CD4-positive, alpha-beta T cell treated with Interleukin-6 for 4 hours (primary cell): ENCODE measurements at places on chromosomes 1 and 21.
A peak's percentile ranks its signal among the peaks of the same experiment; 100 is the strongest.

DNA sequence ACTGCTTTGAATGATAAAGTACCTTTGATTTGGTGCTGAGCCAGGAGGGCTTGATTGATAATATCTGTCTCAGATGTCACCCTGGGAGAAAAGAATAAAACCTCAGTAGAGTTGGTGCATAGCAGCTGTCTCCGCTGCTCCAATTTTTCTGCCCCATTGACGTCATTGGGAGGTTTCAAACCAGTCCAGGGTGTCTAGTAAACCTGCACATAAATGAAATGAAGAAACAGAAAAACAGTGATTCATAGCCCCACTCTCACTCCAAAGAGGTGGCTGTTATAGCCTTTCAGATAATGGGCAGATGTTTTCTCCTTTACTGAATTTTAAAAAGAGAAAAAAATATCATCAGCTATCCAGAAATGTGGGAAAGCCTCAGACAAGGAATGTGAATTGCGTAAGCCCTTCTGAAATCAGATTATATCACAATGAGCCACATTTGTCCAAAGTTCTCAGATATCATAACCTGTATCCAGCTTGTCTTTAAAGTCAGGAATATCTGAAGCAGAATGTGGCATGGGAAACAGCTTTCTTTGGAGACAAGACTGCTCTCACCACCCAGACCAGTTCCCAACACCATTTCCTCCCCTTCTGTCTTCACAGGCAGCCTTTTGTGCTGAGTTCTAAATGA, 351.3 kb upstream of the SGIP1 start:
- peak; percentile 27 for DNase-seq

DNA sequence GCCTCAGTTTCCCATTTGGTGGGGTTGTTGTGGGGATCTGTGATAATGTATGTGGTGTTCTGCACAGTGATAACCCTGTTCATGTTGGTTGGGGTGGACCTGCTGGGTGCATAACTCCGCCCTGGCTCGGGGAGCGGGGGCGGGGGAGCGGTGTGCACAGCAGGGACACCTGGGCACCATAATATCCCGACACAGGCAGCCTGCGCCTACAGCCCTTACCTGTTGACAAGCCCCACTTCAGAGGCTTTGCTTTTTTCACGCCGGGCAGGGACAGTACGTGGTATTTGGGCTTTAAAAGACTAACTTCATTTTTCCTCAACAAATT, 48.0 kb upstream of the ACOT11 start:
- no peak for DNase-seq

GRCh38 chr1:231748760-231749415, 122.3 kb downstream of the DISC1 start:
- DNase-seq = no peak

DNA sequence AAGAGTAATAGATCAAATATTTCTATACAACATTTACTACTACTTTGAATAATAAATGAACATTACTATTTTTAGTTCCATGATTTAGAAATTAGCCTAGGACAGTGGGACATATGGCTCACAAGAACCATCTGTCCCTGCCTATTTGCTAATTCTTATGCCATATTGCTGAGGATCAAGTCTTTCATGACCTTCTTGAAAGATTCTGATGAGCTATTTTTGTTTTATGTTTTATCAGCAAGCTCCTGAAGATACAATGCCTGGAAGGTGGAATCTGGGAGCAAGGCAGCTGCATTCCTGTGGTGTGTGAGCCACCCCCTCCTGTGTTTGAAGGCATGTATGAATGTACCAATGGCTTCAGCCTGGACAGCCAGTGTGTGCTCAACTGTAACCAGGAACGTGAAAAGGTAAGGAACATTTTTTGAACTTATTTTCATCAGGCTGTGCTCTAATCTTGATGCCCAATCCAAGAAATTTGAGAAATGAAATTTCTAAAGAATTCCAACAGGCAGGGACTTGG, 326.7 kb downstream of the PAPPA2 start:
- DNase-seq = no peak

DNA sequence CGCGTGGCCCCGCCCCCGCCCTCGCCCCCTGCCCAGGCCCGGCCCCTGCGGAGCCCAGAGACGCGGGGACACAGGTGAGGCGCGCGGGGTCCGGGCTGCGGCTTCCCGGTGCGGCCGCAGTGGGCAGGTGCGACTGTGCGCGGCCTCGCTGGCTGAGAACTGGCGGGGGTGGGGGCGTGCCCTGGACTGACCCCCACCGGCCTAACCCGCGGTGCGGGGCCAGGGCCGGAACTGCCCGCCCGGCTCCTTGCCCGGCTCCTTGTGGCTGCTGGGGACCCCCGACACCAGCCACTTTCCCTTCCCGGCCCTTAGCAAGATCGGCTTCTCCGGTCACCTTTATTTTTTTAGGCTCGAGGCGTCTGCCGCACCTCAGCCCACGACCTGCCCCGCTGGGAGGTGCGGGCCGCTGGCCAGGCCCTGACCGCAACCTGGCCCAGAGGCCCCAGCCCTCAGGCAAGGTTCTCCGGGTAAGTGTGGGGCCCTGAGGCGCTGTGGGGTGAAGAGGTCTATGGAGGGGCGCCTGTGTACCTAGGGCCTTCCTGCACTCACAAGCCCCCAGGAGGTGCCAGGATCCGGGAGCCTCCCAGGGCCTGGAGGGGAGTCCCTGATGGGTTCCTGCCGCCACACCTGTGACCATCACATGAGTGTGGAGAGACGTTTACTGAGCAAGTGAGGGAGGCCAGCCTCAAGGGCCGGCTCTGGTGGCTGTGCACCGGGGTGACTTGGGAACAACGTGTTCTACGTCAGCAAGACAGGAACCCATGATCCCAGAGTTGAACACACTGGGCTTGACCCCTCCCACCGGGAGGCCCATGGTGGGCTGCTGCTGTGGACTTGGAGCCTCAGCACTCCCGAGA, at the start of gene SMIM1:
Gene SMIM1, plus strand, starts transcription at position 35 of the 857 bp plus-strand sequence. CDS start 2,625 bp downstream, outside the sequence.
- no peak for DNase-seq

GRCh38 chr1:115718011-115718754, 50.3 kb downstream of the CASQ2 start:
- DNase-seq = no peak

DNA sequence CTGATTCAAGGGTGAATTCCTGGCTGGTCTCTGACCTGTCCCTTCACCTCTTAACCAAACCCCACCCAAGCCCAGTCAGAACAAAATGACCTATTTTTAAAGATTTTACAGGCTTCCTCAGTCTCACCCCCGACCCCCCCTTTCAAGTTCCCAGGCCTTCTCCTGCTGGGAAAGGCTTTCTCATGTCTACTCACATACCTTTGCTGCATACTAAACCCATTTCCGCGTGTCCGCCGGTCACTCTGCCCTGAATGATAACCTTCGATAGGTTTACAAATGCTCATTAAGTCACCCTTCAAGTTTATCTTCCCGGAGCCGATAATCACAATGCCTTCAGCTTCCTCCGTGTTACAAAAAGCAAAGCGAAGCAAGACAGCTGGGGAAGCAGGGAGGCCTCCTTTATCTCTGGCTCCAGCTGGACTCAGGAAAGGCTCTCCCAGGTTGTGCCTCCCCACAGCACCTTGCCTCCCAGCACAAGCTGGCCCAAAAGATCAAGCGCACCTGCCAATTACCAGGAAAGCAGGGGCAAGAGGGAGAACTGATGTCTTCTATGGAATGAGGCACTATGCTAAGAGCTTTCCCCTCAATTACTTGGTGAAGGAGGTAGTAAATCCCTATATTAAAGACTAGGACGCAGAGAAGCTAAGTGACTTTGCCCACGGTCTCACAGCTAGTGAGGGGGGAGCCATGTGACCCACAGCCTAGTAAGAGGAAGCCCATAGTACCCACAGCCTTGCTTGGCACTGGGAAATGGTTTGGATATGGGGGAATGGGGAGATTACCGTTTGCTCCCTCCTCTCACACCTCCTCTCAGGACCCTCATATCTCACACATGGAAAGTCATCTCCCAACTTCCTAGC, 15.9 kb downstream of the SMIM12 start:
- DNase-seq = no peak

- DNase-seq = no peak
These were observed 70.4 kb downstream of the TUT4 start for GRCh38 chr1:52482326-52483004.

DNA sequence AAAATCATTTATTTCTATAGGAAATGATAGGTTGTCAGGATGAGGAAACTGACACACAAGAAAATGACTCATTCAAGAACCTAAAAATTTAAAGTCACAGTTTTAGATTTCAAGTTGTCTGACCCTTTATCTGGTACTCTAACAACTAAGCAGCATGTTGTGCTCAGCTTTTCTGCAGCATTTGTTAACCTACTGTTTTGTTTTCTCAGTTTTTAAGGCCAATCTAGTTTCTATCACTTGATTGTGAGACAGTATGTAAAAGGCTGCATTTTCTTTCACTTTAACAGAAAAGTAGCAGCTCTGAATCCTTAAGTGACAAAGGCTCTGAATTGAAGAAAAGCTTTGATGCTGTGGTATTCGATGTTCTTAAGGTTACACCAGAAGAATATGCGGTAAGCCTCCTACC, 59.1 kb downstream of the RALGPS2 start:
- DNase-seq = no peak

GRCh38 chr1:54125386-54126070, 27.3 kb downstream of the CDCP2 start:
- no peak for DNase-seq

DNA sequence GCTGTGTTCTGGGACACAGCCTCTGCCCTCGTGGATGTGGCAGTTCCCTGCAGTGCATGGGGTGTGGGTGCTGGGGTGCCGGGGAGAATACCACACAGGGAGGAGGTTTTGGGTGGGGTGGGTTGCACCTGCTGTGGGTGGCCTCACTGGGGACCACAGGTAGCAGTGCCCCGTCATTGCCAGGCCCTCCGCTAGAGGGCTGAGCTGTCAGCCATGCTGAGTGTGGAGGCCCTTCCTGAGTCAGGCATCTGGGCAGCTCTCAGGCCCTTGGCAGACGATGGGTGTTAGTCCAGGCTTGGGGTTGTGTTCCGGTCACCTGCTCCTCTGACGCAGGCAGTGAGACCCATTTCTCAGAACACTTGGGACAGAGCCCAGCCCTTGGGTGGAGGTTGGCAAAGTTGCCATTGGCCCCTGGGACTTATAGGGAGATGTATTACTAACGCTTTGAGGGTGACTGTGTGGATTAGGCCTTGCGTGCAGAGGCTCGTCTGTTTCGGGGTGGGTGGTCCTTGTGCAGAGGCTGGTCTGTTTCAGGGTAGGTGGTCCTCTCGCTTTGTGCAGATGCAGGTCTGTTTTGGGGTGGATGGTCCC, 23.9 kb downstream of the PCNT start:
- no peak for DNase-seq

- no peak for DNase-seq
These were observed 470 bp upstream of the RTCA start for GRCh38 chr1:100265562-100265930.

DNA sequence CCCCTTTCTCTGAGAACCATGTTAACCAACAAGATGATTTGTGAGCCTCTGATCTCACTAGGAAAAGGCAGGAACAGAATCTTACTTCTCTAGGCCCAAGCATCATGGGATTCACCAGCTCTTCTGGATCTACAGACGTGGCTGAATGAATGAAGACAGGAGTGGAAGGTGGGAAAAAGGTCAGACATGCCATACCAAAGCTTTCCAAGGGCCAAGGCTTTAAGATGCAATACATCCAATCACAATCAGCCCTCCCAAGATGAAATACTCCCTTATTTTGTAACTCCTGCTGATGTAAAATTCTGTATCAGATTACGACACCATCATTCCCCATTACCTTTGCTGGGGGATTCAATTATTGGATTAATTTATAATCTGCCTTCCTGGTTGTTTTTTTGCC, 80.9 kb downstream of the SSBP3 start:
- no peak for DNase-seq

DNA sequence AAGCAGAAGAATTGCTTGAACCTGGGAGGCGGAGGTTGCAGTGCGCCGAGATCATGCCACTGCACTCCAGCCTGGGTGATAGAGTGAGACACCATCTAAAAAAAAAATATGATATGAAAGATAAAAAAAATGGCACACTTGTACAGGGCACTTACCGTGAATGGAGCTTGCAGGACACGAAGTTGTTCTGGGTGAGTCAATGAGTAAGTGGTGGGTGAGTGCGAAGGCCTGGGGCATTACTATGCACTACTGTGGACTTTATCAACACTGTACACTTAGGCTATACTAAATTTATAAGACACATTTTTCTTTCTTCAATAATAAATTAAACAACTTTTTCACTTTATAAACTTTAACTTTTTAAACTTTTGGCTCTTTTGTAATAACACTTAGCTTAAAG, 37.0 kb downstream of the TNFRSF8 start:
- DNase-seq = no peak

- no peak for DNase-seq
These were observed 150.1 kb downstream of the PBX1 start for GRCh38 chr1:164709126-164709525.

- no peak for DNase-seq
These were observed 116.4 kb downstream of the OLFML2B start for GRCh38 chr1:161907265-161907664.

- no peak for DNase-seq
These were observed 10.6 kb downstream of the SOD1 start for GRCh38 chr21:31670070-31670469.

DNA sequence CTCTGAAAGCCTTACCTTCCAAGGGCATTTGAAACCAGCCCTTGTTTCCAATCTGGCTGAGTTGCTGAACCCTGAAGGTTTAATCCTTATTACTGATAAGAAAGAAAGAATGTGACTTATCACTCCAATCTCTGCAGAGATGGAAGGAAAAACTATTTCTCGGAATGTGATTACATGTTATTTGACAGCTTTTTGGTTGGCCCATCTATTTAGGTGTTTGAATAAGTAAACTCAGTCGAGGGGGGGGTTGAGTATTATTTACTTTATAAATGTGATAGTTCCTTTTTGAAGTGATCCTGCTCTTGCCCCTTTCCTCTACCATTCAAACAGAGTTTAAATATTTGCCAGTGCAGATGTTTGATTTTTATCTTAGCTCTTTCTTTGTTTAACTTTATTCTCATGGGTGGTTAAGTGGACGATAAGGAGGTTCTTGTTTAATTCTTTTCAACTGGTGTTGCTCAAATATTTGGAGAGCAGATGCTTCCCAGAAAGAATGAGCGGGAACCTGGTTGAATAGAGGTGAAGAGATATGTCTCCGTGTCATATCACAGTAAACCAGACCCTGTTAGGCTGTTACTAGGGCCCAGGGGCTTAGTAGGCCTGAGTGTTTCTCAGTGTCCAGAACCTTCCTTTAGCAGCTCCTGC, 126.1 kb downstream of the CACHD1 start:
- DNase-seq = no peak

DNA sequence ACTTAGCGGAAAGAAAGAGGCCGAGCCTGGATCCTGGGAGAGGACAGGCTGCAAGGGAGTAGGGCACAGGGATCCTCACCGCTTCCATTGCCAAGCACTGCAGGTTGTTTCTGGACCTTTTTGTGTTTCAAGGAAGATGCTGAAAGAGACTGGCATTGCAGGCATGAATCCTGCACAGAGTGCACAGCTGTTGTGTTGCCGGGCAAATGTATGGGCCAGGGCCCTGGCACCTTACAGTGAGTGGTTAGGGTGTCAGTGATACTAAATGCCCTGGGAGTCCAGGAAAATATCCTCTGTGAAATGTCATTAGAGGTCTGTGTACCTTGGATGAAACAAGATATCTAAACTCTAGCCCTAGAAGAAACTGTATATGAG, 145.5 kb upstream of the FGGY start:
- no peak for DNase-seq
